Omental fat pad (tissue), 4 donors: ENCODE measurements at places on chromosomes 11 and 22. TPM values are rescaled to one million over a fixed set of nuclear protein-coding genes. Genes with fewer than 3 reads are reported as not detected.

DUSP8 gene
- 3.4 TPM for total RNA-seq

ASRGL1 gene
- 49.0 TPM for total RNA-seq

ANO9 gene
- 3.5 TPM for total RNA-seq

DNA sequence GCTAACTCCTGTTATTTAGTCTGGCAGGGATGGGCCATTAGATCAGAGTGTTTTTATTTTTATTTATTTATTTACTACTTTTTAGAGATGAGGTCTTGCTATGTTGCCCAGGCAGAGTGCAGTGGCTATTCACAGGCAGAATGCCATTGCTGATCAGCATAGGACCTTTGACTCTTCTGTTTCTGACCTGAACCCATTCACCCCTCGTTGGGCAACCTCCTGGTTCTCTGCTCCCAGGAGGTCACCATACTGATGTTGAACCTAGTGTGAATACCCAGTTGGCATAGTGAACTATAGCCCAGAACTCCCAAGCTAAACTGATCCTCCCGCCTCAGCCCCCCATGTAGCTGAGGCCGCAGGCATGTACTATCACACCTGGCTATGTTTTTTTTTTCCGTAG, 16.5 kb upstream of the CECR2 start:
- DNase-seq, result no peak

- DNase-seq, result no peak
These were observed 197.5 kb downstream of the DBX1 start for GRCh38 chr11:19962801-19963175.

DNA sequence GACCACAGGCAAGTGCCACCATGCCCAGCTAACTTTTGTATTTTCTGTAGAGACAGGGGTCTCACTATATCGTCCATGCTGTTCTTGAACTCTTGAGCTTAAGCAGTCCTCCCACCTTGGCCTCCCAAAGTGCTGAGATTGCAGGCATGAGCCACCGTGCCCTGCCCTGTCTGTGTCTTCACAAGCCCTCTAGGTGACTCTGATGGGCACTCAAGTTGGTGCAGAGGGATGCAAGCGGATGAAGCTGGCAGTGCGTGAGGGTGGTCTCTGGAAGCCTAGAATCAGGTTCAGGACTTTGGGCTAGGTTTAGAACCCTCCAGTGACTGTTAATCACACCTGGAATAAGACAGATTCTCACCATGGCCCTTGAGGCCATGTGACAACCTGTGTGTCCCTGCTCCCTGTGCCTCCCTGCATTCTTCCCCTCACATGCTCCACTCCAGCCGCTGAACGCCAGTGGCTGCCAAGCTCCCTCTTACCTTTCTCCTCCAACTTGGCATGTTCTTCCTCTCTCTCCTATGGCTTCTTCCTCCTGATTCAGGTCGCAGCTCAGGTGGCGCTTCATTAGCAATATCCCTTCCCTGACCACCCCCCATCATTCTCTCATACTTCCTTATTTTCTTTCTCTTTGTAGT, 242.3 kb upstream of the TBCEL start:
- no peak for DNase-seq

GRCh38 chr11:72430741-72431570, 3.4 kb downstream of the CLPB start:
- no peak for DNase-seq

- DNase-seq, result no peak
These were observed 37.4 kb downstream of the LARGE2 start for GRCh38 chr11:45959851-45960250.

GRCh38 chr11:87662287-87662686, 513.0 kb downstream of the RAB38 start:
- no peak for DNase-seq

DNA sequence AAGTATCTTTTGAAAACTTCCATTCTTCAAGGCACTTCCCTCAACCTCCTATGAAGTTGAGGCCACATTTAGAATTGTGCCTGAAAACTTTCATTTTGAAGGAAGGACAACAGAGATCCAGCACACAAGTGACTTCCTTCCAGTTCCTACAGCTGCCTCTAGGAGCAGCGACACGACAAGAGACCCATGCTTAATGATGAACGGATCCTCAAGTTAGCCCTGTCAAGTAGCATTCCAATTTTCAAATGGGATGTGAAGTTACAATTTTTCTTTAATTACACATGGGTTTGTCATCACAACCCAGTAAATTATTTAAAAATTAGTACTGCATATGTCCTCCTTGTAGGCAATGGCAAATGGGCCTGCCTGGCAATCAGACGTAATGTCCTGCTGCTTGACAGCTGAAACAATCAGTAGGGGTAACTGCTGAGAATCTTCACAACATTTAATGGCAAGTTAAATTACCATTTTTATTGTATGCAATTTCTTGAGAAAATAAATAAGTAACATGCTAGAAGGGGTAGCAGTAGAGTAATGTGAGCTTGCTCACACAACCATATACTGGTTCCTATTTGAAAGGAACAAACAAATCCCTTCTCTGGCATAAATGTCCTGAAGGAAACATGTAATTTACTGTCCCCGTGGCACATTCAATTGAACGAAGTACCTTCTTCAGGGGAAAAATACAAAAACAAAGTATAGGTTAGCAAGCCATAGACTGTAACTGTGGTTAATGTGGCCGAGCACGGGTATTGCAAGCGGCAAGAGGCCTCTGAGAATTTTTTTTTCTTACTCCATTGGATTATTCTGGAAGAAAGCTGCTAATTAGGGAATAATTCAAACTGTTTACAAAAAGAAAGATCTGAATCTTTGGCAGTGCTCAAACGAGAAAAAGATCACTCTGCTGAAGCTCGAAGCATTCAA, 288.3 kb downstream of the CADM1 start:
- no peak for DNase-seq

- no peak for DNase-seq
These were observed 297.7 kb downstream of the CTTN start for GRCh38 chr11:70696076-70696475.
